ENCODE measurements at places on chromosomes 4 and X. TPM values are rescaled to one million over a fixed set of nuclear protein-coding genes. Genes with fewer than 3 reads are reported as not detected.
A peak's percentile ranks its signal among the peaks of the same experiment; 100 is the strongest.

DNA sequence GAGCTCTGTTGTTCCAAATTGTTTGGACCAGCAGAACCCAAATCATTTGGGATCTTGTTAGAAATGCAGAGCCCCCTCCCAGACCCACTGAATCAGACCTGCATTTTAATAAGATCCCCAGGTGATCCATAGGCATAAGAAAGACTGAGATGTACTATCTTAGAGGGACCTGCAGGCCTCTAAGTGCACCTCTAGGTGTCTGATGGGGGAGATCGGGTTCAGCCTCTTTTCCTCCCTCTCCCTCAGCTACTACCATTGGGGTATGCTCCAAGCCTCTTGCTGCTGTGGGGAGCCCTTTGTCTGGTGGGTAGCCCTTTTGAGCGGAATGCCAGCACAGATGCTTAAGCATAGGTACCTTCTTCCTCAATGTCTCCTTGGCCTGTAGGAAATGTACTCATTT is 63.8 kb upstream of the RPS6KA3 start:
- no peak for DNase-seq

DNA sequence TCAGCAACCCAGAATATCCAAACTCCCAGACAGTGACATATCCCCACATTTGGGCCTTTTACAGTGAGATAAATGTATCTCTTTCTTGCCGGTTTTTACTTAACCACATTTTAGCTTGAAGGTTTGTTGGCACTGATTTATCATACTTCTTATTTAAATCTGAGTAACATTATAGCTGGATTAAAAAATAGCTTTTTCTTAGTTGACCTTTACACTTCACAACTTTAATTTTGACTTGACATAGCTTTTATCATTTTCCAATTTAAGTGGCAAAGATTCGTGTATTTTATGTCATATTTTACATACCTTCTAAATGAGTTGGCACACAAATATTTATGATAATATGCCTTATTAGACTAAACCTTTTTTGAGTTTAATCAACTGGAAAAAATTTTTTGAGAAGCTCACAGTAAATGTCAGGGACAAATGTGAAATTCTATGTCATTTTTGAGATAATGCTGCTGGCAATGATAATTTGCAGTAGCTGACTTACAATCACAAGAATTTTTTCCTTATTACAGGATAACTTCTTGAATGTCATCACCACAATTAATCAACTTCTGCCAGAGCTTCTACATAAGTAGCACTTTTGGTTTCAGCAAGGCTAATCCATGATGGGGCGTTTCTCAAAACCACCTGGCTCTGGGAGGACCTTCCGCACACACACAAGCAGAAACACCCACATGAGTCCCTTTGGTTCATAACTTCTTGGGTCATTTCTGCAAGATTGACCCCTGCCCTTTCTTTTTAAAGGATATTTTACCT is 80.3 kb downstream of the SYTL5 start:
- no peak for DNase-seq

- no peak for DNase-seq
Measured at GRCh38 chr4:57168982-57169381, 58.8 kb upstream of the IGFBP7 start.

- peak; percentile 9 for DNase-seq
Measured at GRCh38 chrX:68681443-68681941, 34.0 kb downstream of the STARD8 start.

DNA sequence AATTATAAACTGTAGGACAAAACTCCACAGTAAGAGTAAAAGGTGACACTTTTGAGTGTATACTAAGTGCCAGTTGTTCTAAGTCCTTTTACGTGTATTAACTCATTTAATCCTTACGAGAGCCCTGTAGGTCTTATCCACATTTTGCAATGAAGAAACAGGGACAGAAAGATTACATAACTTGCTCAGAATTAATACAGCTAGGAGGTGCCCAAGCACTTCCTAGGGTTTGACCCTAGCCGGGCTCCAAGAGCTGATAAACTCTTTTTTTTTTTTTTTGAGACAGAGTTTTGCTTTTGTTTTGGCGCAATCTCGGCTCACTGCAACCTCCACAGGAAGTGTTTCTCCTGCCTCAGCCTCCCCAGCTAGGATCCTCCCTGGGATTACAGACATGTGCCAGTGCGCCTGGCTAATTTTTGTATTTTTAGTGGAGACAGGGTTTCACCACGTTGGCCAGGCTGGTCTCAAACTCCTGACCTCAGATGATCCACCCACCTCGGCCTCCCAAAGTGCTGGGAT is 110.4 kb downstream of the UBE2K start:
- no peak for DNase-seq

DNA sequence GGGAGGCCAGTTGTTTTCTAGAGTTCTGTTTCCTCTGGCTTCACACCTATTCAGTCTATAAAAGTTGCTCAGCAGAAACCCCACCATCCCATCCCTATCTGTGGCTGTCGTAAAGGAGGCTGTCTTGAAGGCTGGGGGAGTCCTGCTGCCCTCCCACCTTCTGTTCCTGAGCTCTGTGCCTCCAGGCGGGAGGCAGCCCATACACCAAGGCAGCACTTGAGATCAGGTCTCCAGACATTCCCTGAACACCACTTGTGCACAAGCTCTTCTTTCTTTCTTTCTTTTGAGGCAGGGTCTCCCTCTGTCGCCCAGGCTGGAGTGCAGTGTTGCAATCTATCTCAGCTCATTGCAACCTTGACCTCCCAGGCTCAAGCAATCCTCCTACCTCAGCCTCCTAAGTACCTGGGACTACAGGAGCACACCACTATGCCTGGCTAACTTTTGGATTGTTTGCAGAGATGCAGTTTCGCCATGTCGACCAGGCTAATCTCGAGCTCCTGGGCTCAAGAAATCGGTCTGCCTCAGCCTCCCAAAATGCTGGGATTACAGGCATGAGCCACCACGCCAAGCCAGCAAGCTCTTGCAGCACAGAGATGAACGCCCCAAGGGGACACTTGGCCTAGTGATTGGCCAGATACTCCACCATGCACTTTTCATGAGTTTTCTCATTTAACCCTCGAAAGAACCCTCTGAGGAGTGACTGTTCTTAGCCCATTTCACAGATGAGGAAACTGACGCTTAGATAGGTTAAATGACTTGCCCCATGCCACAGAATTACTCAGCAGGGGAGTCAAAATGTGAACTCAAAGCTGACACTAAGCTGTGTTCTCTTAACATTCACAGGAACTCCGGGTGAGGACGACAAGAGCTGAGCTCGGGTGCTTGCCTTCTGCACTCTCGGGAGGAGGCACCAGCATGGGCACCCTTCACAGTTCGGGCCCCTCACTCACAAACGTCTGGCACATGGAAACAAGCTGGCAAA is 55.8 kb upstream of the ENPP6 start:
- no peak for DNase-seq

DNA sequence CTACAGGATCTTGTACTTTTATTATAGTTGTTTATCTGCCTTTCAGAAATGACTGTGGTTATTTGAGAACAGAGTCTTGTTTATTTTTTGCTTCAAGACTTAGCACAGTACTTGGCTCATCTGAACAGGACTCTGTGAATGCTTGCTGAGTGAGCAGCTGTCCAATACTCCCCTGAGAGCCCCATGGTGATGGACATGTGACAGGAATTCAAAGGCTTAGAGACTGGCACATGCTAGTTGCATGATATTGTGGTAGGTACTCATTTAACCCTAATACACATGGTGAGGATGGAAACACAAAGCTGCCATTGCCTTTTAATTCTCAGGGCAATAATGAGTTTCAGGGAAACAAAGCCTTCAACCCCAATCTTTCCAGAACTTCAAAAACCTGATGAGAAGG is 97.3 kb downstream of the GEMIN8 start:
- DNase-seq = no peak

DNA sequence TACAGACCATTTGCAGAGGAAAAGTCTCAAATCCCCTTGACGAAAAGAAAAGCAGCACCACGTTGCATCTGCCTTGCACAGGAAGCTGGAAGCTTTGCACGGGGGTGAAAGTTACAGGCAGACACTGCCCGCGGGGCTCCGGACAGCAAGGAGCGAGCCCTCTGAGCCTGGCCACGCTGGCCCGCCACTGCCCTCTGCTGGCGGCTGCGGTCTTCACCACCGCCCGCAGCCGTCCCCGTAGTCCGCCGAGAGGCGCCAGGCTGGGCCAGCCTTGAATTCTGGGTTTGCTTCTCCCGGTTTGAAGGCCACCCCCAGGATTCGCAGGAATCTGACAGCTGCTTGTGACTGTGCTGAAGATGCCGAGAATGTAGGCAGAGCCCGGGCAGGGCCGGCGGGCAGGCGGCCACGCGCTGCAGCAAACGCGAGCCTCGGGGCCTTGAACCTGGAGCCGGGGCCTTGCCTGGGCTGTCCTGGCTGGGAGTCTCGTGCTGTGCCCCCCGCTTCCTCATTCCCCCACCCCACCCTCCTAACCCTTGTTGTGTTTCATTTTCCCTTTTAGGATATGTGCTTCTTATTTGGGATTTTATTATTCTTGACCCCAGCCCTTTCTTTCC is 49.2 kb downstream of the ENPP6 start:
- peak; percentile 28 for DNase-seq

- no peak for DNase-seq
Measured at GRCh38 chrX:9147726-9148125, 113.8 kb upstream of the FAM9B start.

GRCh38 chr4:145840801-145841200 is 97.8 kb downstream of the ZNF827 start:
- DNase-seq = no peak

DNA sequence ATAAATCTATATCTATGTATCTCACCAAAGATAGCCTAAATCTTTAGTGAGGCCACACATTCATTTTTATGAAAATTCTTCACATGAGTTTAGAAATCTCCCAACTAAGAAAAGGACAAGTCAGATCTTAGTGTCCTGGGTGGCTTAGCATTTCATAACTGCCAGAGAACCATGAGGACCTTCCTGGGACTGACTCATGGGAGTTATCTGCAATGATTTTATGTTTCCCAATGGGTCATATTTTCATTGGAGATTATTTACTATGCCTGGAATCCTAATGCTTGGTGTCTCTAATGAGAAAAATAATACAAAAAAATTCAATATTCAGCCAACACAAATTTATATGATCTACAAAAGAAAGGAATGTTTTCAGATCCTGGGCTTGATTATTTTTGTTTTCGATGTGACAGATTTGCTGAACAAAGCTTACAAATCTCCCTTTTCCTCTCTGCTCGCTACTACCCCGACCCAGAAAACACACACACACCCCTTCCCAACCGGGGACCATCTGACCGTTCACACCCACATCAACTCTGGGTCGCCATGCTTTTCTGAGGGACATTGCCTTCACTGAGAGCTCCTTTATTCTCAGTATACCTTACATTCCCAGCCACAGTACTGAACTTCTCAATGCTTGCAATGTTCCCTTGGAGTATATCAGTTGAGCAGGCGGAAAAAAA is 40.1 kb downstream of the SORBS2 start:
- DNase-seq = no peak

DNA sequence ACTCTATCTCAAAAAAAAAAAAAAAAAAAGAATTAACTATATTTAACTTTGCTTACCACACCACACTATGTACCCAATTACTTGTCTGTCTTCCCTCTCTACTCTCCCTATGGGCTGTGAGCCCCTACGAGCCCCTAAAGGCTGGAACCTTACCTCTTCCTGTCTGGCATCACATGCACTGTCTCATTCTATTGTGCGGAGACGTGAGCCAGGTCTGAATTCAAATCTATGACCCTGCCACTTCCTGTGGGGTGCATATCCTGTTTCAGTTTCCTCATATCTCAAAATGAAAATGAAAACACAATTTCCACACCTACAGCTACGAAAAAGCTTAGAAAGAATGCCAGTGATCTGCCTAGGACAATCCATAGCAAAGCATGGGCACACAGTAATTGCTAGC is 42.9 kb upstream of the HS3ST1 start:
- DNase-seq = no peak

GRCh38 chr4:137952116-137952515 is 290.0 kb downstream of the SLC7A11 start:
- no peak for DNase-seq

- no peak for DNase-seq
Measured at GRCh38 chrX:44899946-44900345, 27.0 kb downstream of the KDM6A start.

- peak; percentile 7 for DNase-seq
Measured at GRCh38 chr4:80500613-80501012, 165.1 kb downstream of the CFAP299 start.

- DNase-seq = no peak
Measured at GRCh38 chr4:22554670-22555069, 38.8 kb upstream of the ADGRA3 start.

- DNase-seq = no peak
Measured at GRCh38 chr4:3855646-3856045, 89.5 kb downstream of the ADRA2C start.

GRCh38 chr4:3416821-3417221 is 24.9 kb upstream of the HGFAC start:
- no peak for DNase-seq

DNA sequence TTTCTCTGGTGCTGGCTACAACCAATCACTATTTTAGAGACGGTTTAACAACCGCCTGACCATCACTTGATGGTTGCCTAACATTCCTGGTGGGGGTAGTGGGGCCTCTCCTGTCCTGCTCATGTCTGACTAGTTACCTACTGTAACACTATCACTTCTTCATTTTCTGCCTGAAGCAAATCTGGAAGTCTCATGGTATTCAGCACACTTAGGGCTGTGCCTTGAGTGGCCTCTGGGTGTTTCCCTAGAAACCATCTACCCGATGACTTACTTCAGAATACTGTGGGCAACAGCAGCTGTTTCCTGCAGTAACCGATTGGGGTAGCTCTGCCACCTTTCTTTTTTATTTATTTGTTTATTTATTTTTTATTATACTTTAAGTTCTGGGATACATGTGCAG is 880.1 kb upstream of the INTU start:
- no peak for DNase-seq

DNA sequence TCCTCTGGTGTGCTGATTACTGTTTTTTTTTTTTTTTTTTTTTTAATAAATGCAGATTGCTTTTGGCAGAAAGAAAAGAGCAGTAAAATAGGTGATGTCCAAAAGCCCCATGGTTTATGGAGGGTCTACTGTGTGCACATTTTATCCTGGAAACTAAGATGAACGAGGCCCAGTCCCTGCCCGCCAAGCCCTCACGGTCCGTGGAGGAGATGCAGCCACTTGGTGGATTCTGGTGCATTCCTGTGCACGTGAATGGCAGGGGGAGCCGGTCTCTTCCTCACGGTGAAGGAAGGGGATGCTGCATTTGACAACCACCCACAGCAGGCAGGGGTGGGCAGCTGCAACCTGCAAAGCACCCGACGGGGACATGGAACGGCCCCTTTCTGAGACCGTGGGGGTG is 100.2 kb upstream of the AFAP1 start:
- no peak for DNase-seq

DNA sequence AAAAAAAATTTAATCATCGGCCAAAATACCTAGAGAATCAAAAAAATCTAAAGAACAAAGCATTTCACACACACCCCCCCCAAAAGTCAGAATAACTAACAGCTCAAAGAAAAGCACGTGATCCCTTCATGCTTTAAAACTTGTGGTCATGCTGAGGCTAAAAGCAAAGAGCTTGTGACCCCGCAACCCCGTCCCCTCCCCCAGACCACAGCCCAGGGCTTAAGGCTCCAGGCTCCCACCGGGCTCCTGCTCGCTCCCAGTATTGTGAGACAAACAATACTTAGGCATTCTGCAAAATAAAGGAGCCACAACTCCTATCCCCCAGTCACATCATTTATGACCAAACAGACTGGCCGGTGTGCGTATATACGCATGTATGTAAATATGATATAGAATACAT is 62.1 kb upstream of the CCDC160 start:
- DNase-seq = no peak

MAGED4 gene
- polyA plus RNA-seq = 0.12 TPM

EGF gene
- 0.41 TPM for polyA plus RNA-seq

RNF212 gene
- polyA plus RNA-seq = 1.1 TPM

CXorf66 gene
- polyA plus RNA-seq = not detected

NPY1R gene
- not detected for polyA plus RNA-seq
